ENCODE measurements at places on chromosomes 7 and 10.

DNA sequence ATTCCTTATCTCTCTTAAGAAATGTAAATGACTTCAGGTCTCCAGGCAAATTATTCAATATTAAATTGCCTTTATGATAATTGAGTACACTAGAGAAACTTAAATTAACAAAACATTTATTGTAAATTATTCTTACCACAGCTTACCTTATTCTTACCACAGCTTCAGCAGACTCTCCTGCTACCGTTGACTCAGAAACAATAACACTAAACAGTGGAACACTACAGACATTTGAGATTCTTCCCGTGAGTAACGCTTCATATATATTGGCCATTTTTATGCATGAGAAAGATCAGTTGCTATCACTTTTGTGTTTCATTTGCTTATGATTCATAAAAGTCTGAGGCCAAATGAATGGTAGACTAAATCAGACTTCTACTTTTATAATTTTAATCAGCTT, 28.7 kb downstream of the TMEM243 start:
- DNase-seq = no peak

- no peak for DNase-seq
These were observed 38.7 kb downstream of the FAM107B start for GRCh38 chr10:14736043-14736442.

DNA sequence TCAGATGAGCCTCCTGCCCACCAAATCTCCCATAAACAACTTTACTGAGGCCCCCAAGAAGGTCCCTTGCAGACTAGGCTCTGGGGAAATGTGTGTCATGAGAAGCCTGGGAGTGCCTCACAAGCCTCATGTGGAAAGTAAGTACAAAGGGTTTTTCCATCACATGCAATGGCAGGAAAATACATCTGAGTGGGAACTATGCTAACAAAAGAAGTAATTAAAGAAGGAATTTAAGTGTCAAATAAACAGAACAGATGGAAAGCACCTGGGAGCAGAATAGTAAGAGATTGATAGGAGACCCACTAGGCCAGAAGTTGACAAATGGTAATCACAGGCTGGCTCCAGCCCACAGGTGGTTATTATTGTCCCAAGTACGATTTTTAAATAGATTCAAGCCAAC, 20.5 kb downstream of the GSAP start:
- no peak for DNase-seq

DNA sequence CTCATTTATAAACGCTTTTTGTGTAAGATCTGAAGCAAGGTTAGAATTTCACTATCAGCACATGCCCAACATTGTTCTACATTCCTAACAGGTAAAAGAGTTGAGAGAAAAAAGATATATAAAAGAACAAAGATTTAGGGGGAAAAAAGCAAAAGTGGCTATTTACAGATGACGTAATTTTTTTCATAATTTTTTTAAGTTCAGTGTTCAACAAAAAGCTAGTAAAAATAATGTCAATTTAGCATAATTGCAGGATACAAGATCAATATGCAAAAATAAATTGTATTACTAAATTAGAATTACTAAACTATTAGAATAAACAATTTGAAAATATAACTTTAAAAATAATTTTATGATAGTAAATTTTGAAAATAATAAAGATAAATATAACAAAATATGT, 405.0 kb downstream of the SEMA3D start:
- no peak for DNase-seq

GRCh38 chr7:84277628-84278224, 83.1 kb upstream of the SEMA3A start:
- DNase-seq = no peak

DNA sequence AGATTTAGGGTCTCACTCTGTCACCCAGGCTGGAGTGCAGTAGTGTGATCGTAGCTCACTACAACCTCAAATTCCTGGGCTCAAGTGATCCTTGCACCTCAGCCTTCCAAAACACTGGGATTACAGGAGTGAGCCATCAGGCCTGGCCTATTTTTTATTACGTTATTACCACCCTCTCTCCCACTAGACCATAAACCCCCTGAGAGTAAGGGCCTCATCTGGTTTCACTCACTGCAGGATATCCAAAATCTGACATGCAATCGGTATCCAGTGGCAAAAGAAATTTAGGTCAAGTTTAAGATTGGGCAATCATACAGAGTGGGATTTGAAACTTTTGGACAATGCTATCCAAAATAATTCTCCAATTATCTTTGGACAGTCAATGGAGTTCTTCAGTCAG, 117.0 kb upstream of the NEBL start:
- no peak for DNase-seq

GRCh38 chr7:136359333-136359903, 382.3 kb upstream of the MTPN start:
- DNase-seq = no peak

GRCh38 chr10:96415150-96415890, 56.5 kb upstream of the OPALIN start:
- no peak for DNase-seq

DNA sequence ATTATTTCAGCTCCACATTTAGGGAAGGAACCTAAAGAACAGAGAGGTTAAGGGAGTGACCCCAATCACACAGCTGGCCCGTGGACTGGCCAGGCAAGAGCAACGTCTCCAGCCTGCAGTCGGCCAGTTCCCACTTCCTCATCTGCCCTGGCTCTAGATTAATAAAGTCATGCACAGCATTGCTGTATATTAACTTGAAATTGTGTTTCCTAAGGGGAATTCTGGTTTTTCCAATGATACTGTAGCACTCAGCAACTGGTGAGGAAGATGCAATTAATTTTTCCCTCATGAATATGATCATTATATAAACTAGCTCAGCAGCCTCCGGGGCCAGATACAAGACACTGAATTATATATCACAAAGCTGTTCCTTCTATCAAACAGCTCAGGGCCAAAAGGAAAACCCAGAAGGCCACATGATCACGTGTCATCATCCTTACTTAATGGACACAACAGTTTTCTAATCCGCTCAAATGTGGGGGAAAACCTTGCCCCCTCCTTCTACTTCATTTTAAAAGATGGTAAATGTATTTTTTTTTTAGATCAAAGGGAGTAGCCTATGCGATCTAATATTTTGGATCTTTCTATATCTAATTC, 295.3 kb upstream of the PRKCQ start:
- no peak for DNase-seq

DNA sequence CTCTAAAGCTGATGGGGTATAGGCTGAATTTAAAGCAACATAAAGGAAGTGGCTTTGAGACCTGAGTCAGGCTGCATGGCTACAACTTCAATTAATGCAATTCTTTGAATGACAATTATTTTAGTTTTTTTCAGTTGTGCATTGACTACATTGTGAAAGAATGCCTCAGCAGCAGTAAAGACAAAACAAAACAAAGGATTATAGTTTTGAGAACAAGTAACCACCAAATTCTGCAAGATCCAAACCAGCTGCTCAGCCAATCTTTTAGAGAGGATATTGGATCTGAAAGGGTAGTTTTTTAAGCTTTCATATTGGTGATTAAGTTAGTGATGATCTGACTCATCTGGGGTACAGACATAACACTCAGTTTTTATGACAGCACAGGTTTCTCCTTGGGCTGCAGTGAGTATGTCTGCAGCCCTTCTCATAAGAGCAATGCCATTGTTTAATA, 40.6 kb upstream of the ABCA13 start:
- DNase-seq = no peak

DNA sequence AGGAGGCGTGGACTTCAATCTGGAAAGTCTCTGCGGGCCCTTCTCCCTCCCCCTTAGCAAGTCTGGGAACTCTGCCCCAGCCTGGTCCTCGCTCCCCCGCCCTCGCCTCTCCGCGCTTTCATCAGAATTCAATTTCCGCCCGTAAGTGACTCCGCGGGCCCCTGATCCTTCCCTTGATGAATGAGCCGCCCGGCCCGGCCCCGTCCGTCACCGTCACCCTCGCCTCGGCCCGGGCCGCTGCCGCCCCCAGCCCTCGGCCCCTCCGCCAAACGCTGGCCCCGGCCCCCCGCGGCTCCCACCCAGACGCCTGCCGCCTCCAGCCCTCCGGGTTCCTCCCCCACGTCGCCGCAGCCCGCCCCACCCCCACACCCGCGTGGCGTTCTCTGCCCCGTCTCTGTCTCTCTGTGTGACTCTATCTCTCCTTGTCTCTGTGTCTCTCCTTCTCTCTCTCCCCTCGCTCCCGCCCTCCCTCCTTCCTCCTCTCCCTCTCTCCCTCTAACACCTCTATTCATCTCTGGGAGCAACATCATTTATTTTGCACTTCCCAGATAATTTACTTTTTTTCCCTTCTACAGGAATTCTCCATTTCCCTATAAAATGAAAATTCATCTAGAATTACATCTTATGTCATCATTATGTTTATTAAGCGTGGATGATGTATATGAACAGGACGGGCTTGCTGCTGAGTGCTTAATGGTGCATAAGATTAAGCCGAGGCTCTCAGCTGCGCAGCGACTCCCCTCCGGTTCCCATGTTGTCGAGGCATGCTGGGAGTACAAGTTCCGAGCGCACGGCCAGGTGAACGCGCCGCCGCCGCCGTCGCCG, 91.2 kb upstream of the PAX2 start:
- DNase-seq = peak; percentile 74

GRCh38 chr10:60707841-60708240, 70.4 kb upstream of the CDK1 start:
- no peak for DNase-seq

DNA sequence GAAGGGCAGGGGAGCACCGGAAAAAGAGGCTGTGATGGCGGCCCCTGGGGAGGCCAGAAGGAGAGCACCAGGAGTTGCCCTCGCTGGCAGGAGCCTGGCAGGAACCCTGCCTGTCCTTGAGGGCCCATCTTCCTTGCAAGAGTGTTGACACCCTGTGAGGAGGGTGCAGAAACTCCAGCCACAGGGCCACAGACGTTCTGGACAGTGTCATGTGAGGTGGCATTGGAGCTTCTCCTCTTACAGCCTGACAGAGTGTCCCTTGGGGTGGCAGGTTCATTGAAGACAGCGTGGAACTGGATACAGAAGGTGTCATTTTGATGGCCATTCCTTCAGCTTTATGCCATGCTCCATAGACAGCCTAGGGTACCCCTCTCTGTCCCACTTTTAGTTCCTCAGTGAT, 54.2 kb downstream of the RBM20 start:
- no peak for DNase-seq

DNA sequence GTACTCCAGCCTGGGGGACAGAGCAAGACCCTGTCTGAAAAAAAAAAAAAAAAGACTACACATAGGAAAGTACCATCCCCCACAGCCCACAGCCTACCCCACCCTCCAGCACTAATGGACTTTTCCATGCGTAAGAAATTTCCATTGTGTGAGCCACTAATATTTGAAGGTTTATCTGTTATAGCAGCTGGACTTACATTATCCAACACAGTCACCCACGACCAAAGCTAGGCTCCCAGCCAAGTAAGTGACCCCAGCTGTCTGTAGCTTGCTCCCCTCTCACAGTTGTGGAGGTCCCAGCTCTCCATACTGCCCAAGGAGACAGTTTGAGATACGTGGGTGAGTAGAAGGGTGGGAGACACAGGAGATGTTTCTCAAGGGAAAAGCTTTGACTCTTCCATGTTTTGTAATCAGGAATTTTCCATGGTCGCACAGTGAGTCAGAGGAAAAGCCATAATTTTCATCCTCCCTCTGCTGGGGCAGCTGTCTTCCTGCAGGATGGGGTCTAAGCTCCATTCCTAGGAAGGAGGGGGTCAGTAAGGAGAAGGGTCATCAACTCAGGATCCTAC, 57.4 kb downstream of the CAV1 start:
- DNase-seq = no peak

- DNase-seq = no peak
These were observed 24.7 kb downstream of the PSPH start for GRCh38 chr7:56026538-56026937.

DNA sequence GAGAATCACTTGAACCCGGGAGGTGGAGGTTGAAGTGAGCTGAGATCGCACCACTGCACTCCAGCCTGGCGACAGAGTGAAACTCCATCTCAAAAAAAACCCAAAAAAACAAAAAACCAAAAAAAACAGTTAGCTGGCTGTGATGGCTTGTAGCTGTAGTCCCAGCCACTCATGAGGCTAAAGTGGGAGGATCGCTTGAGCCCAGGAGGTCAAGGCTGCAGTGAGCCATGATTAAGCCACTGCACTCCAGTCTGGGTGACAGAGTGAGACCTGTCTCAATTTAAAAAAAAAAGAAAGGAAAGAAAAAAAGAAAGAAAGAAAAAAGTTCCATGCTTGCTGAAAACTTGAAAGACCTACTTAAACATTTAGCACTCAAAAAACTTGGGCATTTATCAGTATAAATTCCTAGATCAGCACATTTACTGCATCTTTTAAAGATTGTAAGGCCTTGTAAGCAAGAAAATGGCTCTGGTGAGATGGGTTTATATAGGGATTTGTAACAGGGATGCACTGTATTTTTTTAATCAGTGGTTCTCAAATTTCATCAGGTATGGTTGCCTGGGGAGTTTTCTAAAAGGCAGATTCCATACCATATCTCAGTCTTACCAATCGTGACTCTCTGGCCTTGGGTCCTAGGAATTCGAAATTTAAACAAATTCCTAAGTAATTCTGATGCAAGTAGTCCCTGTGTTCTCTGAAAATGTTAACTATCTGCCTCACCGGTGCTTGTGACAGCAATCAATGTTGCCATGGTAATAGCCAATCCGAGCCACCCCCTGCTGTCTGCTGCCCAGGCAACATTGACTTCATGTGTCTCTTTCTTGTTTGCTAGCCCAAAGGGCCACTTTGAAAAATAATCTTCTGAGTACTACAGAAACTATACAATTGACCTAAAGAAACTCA, 11.5 kb upstream of the NT5C2 start:
- peak; percentile 68 for DNase-seq

DNA sequence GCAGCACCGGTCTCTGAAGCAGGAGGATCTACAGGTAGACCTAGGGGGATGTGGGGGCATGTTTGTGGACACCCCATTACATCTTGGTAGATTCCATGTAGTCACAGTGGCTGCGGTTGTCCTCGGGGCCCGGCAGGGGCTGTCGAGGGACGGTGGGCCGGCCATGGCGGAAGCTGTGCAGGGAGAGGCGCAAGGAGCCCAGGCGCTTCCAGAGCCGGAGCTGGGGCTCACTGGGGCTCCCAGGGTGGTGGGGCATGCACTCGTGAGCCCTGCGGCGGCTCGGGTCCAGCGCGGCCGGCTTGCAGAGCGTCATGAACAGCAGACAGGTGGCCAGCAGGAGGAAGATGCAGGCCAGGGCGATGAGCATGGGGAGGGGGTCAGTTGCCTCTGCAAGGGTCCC, 3.7 kb downstream of the C10orf105 start:
- DNase-seq = no peak

DNA sequence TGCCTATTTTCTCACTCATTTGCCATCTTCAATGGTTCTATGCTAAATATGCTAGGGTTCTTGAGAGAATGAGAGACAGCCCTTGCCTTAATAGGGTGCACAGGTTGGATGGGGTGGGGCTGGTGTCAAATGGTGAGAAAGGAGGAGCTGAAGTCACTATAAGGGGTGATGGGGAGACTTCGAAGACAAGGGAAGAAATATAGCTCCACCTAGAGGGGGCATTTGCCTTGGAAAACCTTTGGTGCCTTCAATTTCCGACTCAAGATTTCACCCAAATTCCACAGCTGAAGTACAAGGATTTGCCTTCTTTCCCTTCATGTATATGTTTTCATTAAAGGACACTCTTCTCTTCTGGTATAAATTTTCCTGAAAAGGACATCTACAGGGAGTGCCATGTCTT, 5.6 kb downstream of the PTN start:
- DNase-seq = no peak

GRCh38 chr10:101643546-101643945, 51.4 kb downstream of the FBXW4 start:
- DNase-seq = no peak

All from eye (tissue), 1 donor.